ENCODE measurements at places on chromosomes 1 and 21.

- no peak for DNase-seq
Measured at GRCh38 chr1:160124705-160125478, 9.3 kb downstream of the ATP1A2 start.

GRCh38 chr1:10626791-10627410 is 152.2 kb downstream of the PEX14 start:
- DNase-seq, result no peak

DNA sequence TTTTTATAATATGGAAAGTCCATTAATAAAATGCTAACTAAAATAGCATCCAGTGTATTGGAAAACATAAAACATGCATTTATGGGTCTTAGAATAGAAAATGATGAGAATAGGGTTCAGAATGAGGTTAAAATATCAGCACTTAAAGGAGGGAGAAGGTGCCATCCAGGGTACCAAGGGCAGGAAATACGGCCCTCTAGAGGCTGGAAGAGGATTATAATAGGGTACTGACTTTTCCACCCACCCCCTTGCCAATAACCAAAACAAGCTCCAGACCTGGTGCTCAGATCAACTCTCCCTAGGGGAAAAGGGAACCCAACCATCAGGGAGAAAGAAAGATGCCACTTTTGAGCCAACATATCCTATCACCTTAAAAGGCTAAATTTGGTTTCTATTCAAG is 26.7 kb downstream of the ASTN1 start:
- no peak for DNase-seq

DNA sequence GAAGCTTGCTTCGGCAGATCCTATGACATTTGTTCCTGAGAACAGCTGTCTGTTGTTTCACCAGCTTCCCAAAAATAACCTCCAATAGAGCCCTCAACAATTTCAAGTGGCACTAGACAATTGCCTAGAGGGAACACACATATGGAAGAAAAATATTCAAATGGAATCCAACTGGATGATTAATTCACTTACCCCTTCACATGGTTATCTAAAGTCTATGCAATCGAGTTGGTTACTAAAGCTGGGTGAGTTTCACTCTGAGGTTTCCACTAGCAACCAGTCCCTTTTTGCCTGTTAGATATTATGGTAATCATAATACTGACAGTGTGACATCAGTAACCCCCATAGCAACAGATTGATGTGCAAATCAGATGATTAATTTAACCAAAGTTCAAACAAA is at the start of gene LEMD1:
Gene LEMD1, minus strand, starts transcription at position 259 of the 400 bp plus-strand sequence. CDS start 1,520 bp downstream, outside the sequence.
- DNase-seq, result no peak

DNA sequence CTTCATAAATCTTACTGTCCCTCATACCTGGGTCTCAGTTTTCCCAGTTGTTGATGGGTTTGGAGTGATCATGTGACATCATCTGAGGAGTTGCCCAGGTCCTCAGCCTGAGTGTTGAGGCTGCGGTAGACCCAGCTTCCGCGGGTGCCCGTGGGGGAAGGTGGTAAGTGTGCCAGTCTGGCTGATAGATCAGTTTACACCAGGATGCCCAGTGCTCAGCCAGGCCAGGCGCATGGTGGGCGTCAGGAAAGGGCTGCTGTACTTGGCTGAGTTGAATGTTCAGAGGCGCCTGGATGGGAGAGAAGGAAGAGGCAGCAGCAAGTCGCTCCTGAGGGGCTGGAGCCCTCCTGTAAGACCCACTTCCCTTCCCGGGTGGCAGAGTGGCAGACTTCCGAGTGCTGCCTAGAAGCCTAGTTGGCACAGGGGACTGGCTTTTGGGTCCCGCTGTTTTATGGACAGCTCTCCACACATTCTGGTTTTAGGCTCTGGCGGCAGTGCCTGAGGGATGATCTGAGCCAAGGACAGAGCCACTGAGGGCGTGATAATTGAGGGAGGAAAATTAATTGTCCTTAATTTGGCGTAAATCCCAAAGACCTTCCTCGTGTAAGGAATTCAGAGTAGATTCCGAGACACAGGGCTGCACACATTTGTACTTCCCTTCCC is 35.8 kb downstream of the PTPRF start:
- no peak for DNase-seq

DNA sequence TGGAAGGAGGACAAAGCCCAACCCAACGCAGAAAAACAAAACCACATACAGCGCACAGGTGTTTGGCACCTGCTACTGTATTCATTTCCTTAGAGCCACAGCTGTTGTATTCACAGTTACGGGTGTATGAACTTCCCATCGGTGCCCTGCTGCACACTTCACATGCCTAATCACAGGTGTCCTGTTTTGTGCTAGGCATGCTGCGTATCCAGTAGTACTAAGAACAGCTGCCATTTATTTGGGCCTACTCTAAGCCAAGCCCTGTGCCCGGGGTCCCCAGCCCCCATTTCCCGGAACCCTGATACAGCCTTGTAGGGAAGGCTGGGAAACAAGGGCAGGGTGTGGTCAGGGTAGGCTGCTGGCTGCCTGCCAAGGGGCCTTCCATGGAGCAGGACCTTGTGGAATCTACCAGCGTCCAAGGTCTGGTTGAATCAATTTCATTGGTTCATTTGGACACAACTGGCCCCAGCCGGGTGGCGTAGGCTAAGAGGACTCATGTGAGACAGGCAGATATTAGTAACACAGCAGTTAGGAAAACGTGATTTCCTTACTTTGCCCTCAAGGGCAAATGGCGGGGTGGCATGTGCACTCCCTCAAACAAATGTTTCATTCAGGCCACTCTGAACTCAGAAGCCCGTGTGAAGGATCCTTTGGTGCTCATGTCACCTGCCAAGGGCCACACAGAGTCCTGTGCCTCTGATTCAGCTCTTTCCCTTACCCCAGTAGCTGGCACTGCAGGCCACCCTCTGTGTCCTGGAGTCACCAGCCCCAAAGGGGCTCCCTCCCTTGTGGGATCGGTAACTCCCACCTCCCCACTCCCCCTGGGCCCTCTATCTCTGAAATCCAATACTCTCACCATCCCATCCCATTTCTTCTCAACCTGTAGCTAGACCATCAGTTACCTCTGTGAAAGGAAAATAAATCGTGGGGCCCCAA is 986 bp upstream of the RNF186 start:
- no peak for DNase-seq

DNA sequence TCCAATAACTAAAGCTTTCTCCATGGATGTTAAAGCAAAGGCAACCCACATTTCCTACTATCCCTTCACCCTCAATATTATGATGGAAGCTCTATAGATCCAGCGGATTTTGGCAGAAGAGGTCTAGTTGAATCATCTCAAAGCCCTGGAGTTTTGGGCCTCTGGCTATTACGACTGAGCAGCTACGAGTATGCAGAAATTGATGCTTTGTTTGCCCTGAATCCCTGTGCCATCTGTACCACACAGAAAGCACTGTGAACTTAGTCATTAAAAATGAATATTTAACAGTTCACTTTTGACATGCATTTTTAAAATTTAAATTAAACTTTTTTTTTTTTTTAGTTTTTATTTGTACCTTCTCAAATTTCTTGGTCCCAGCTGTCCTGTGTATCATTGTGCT is 705.4 kb upstream of the PTBP2 start:
- no peak for DNase-seq

GRCh38 chr1:183918589-183918988 is 113.7 kb downstream of the RGL1 start:
- DNase-seq, result no peak

- no peak for DNase-seq
Measured at GRCh38 chr1:164087906-164088453, 471.0 kb upstream of the PBX1 start.

DNA sequence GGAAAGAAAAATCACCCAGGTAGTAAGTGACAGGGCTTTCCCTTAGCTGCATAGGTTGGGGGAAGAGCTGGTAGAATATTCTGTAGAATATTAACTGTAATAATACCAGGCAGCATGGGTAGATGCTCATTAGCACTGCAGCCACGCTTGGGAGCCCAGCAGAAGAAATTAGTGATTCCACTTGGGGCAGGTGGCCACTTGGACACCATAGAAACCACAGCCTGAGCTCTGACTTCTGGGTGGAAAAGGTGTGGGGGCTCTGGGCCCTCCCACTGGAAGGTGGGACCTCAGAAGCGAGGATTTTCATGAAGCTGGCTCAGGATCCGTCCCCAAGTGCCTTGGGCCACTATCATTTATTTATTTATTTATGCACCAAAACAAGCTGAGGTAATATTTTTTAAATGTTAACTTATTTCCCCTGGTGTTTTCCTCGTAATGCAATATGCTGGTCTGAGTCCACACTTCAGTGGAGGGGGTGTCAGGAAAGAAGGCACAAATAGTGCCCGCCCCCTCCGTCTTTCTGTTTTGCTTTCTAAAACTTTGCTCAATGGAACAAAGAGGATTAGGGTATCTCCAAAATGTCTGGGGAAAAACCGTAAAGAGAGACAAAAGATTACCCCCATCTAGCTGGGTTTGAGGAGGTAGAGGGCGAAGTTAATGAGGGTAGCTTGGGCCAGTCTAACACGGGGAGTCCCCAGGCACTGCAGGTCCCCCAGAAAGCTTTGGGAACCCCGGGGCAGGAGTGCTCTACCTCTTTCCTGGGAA is 75.2 kb upstream of the GADD45A start:
- DNase-seq, result no peak

- DNase-seq, result peak; percentile 75
Measured at GRCh38 chr1:206864939-206865671, at the start of gene IL20. Gene IL20 (plus strand): TSS chr1:206865623. CDS start chr1:206865853, 230 bp downstream.
